ENCODE measurements at places on chromosomes 3 and 15.

DNA sequence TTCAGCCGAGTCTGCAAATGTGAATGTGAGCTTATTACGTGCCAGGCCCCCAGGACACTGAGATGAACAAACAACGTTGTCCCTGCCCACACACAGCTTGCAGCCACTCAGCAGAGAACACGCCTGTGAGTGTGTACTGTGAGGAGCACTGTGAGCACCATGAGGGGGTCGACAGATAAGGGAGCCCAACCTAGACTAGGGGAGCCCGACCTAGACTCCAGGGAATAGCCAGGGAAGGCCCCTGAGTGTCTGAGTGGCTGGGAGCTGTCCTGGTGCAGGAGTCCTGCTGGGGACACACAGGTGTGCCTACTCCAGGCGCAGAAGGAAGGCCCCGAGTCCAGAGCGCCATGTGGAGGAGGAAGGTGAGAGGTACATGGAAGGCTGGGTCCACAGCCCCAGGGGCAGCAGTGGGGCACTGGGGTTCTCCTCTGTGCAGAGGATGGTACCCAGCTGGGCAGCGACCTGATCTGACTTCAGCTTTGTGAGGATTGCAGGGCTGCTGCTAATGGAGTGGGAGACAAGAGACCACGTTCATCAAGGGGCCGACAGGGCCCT is 36.5 kb downstream of the MGLL start:
- no peak for DNase-seq

DNA sequence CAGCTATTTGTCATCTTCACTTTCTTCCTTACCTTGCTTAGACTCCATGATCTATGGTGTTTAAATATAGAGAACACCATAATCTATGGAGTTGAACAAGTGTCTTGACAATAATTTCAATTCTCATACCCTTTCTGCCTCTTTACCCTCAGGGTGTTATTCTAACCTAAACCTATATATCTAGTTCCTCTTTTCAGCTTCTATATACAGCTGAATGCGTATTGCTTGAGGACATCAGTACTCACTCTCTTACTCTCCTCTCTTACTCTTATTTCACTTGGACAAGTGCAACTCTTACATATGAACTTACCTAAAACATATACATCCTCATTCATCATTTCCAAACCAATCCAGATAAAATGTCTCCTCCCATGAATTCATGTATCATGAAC is 187.1 kb downstream of the RAP2B start:
- no peak for DNase-seq

- no peak for DNase-seq
Measured at GRCh38 chr3:148833223-148833622, 5.6 kb downstream of the CPB1 start.

- no peak for DNase-seq
Measured at GRCh38 chr15:81407718-81408117, 33.7 kb upstream of the TMC3 start.

- DNase-seq: no peak
Measured at GRCh38 chr3:192675958-192676649, 51.2 kb downstream of the FGF12 start.

- no peak for DNase-seq
Measured at GRCh38 chr3:118536764-118537163, 497.9 kb downstream of the IGSF11 start.

DNA sequence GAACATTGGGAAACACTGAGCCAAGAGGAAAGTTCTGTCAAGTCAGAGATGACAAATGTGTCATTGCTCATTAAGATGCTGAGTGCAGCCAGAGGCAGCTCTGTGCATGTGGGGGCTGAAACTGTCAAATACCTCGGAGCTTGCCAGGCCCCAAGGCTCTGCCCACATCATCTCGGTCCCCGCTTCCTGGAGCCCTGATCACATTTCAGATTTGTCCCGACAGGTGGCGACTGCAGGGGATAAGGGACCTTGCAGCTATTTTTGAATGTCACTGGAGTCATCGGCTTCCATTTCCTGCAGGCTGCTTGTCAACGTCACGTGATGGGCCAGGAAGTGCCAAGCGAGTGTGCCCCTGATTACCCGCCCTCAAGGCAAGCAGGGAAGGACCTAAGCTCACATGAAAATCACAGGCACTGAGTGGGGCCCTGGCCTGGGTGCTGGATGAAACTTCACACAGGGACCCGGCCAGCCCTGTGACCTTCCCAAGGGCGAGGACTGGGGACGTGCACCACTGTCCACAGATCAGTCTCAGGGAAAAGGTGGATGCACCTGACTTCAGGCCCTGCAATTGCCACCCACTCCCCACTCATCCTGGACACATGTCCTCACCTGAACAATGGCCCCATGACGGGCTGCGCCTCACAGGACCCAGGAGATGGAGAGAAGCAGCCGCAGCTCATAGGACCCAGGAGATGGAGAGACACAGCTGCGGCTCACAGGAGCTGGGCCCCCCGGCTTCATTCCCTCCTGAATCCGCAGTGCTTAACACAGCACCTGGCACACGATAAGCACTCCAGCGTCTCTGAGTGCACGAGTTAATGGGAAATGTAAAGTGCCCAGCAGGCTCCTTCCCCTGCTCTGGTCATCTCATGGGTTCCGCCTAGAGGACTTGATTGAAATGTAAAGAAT is 73.4 kb downstream of the NUP210 start:
- DNase-seq: no peak

- DNase-seq: no peak
Measured at GRCh38 chr3:16813336-16813735, 71.4 kb upstream of the PLCL2 start.

GRCh38 chr15:93063796-93064690 is 25.0 kb downstream of the RGMA start:
- no peak for DNase-seq

- DNase-seq: no peak
Measured at GRCh38 chr15:69578787-69579583, 126.4 kb downstream of the RPLP1 start.
